ENCODE measurements at places on chromosomes 11 and 22.
A peak's percentile ranks its signal among the peaks of the same experiment; 100 is the strongest.

DNA sequence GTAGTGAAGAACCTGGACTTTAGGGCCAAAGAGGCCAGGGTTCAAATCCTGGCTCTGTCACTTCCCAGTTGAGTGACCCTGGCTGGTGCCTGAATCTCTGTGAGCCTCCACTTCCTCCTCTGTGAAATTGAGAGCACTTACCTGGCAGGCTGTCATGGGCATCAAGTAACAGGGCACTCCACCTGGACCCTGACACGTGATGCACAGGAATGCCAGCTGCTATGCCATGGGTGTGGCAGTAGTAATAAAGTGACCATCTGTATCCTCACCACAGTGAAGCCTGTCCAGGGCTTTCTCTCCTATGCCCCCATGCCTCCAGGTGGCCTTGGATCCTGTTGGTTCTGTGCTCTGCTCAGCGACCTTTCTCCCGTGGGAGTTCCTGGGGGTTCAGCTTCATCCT lies 29.8 kb upstream of the PPP6R3 start:
- no peak for DNase-seq

DNA sequence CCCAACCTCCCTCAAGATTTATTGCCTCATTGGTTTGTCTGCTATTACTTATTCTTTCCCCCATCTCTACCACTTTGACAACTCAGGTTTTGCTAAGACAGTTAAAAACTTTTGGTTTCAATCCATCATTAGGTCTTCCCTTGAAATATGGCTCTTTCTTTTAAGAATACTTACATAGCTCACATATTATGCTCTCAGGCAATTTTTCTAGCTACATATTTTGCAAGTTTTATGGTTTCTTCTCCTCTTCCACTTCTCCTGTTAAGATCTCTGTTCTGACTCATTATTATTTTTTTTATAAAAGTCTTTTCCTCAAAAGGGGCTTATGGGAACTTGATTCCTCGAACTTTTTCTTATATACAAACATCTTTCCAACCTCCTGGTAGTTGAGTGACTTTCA lies 192.4 kb upstream of the MPPED2 start:
- DNase-seq = no peak

GRCh38 chr22:25388415-25388814 lies 169.0 kb downstream of the CRYBB2 start:
- no peak for DNase-seq

DNA sequence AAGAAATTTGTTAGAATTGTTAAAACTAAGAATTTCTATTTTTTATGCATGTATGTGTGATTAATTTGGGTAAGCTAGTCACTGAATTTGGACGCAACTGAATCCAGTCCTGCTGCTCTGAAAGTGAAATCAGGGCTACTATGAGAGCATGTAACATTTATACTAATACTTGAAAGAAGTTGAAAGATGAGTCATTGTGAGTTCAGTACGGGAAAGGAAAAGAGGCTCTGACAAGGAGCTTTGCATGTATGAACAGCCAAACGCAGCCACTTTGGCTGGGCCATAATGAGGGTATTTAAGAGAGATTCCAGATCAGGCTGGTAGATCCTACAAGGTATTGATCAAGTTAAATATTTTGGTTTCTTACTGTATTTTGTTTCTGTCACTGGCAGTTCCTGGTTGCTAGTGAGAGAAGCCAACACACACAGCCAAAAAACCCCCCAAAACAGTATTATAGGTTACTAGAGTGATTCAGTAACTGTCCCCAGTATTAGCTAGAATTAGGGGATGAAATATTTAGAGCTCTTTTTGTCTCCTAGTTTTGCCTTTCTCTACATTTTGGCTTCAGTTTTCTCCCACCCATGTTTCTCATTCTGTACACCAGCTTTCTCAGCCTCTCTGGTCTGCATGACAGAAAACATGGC lies 14.1 kb downstream of the AASDHPPT start:
- DNase-seq = peak; percentile 56

DNA sequence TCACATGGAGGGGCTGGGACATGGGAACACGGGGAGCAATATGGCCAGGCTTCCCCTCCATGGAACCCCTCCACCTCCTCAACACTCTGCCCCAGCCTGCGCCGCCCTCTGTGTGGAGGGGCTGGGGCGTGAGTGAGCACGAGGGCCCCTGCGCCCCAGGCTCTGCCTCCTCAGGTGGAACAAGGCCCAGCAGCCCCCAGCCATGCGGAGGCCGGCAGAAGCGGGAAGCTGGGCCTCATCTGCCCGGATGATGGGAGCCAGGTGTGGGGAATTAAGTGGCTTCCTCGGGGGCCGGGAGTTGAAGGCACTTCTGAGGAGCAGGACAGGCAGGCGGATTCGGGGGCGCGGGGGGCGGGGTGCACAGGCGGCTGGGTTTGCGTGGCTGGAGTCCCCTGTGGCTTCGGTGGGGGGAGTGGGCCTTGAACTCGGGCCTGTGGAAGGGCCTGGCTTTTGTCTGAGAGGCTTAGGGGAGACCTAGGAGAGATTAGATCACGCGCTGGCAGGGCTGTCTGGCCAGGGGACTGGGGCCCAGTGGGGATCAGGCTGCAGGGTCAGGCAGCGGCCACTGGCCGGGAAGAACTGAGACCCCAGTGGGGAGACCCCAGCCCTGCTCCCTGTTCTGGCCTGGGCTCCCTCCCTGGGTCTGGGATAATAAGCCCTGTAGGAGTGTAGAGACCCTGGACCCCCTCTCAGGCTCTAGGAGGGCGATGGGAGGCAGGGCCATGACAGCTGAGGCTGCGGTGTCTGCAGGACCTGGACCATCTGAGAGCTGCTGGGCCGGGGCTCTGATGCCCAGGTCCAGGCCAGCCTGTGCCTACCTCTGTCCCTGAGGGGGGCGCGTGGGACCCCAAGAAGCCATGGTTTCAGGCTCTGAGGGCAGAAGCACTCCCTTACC lies 13.3 kb downstream of the PRR33 start:
- no peak for DNase-seq

GRCh38 chr11:102467080-102467708 lies 14.6 kb upstream of the TMEM123 start:
- DNase-seq = no peak

DNA sequence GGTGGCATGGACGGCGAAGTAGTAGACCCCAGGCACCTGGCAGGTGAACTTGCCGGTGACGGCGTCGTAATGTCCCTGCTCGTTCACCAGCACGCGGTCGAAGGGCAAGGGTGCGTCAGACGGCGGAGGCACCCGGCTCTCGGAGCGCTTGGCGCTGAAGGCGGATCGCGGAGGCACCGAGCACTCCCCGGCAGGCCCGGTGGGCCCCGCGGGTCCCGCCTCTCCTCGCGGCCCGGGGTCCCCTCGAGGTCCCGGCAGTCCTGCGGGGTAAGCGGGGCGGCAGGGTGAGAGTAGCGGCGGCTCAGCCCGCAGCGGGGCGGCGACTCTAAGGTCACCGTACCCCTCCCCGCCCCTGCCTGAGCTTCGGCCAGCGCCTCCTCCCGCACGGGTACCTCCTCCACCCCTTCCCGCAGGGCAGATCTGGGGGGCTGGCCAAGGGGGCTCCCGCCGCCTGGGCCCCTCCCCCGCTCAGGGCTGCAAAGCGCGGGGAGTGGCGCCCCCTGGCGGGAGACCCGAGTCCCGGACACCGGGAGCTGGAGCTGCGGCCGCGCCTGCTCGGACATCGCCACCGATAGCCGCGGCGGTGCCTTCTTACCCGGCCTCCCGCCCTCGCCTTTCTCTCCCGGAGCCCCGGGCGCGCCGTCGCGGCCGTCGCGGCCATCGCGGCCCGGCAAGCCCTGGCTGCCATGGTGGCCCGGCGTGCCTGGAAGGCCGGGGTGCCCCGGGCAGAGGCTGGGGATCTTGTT lies 921 bp downstream of the C1QTNF5 start:
- DNase-seq = no peak

DNA sequence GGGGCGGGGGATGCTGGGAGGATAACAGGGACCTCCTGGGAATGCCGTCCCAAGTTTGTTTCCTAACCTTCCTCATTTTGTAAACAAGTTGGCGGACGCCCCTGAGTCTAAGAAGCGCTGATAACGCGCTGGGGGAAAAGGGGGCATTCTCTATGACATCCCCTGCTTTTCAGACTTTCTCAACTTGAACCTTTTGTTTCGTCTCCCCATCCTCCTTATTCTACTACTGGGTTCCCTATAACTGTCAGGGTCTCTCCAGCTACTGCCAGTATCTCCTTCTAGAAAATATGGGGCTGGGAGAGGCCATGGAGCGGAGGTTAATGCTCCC lies 654 bp downstream of the TMEM86A start:
- no peak for DNase-seq

DNA sequence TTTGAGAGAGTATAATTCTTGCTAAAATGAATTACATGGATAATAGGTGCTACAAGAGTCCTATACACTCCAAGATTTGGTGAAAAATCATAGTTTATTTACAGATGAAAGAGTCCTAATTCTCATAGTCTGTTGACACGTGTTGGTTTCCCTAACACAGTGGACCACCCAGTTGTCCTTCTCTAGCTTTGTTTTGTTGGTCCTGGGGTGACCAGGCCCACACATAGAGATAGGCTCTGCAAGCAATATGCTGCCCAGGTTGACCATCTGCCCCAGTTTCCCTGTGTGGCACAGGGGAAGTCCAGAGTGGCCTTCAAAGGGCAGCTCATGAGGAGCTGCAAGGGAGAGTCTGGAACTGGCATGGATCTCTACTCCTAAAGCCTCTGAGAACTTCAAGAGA lies 184.9 kb downstream of the MAML2 start:
- no peak for DNase-seq

DNA sequence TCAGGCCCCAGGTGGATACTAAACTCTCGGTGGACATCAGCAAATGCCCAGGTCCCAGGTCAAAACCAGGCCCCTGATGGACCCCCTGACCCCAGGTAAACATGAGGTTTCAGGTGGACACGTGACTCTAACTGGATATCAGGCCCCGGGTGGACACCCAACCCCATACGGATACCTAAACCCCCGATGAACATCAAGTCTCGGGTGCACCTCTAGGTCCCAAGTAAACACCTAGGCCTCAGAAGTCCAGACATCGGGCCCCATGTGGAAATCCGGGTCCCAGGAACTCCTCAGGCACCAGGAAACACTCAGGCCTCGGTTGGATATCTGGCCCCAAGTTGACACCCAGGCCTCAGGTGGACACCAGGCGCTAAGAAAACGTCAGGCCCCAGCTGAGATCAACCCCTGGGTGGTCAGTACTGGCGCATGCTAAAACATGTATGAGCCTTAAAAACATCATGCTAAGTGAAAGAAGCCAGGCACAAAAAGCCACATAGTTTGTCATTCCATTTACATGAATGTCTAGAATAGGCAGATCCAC lies 54.4 kb upstream of the SEPTIN5 start:
- DNase-seq = no peak

- no peak for DNase-seq
Observed at GRCh38 chr11:911031-911889, 650 bp upstream of the CHID1 start.

DNA sequence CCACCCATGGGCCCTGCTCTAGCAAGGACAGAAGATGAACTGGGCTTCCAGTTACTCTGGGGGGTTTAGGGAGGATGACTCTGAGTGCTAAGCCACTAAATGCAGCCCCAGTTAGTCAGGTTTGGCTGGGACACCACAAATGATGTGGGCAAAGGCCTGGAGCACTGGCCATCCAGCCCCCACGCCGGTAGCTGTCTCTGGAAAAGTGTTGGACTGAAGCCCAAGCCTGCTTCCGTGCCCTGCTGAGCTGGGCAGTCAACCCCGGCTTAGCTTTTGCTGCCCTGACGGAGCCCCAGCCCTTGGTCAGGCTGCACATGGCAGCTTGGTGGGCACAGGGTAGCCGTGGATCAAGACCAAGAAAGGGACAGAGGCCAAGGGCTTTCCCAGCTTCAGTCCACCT lies 5.7 kb upstream of the GSTP1 start:
- no peak for DNase-seq

- DNase-seq = no peak
Observed at GRCh38 chr11:2198621-2199365, 27.2 kb upstream of the TH start.

GRCh38 chr11:15157181-15157580 lies 42.5 kb downstream of the INSC start:
- no peak for DNase-seq

DNA sequence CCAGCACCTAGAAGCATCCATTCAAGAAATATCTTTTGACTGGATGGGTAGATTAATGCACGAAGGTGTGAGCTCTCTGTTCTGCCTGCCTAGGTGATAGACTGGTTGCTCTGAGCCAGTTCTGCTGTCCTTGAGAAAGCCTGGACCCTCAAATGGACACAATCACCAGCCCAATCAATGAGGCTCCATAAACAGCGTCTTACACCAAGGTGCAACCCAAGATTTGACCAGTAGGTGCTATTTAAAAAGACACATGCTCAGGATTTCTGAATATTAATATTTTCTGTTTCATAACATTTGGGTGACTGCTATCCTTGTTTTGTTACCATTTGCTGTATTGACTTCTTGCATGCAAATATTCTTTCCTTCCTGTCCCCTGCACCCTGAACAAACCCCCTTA lies 39.0 kb downstream of the PAMR1 start:
- DNase-seq = no peak

DNA sequence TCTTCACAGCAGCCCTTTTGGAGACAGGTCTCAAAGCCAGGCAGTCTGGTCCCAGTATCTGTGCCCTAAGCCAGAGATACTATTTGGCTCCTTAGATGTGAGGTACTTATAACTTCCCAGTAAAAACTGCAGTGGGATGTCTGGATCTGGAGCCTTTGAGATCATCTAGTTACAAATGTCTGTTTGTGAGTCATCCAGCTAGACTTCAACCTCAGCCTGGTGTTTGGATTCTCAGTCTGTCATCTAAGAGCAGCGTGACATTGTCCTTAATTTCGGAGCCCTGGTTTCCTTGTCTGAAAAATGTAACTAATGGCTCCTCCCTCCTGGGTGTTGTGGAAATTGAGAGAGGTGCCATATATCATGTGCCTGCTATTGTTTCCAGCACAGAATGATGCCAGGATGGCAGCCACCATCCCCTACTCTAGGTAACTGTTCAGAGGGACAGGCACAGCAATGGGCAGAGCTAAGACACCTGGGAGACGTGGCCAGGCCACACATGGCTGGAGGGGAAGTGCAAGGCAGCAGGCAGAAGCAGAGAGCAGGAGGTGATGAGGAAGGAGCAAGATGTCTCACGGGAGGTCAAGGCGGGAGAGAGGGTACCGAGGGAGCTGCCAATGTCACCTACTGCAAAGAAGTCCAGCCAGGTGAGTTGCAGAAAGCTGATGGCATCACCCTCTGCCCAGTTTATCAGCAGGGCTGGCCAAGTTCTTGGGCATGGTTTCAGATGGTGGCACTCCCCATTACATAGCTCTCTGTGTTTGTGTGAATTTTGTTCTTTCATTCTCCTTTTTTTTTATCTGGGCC lies 20.6 kb upstream of the ST3GAL4 start:
- no peak for DNase-seq

DNA sequence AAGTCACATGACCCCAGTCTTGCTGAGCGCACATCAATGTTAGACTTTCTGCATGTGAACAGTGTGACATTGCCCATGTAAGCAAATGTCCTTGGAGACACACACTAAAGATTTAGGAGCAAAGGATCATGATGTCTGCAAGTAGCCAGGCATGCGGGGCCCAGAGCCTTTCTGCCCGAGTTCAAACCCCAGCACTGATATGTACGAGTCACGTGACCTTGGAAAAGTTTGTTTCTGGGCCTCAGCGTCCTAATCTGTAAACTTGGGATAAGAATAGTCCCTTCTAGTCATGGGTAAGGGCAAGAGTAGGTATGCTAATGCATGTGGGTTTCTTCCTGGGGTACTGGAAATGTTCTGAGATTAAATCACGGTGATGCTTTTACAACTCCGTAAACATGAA lies 16.8 kb upstream of the PGA3 start:
- no peak for DNase-seq

- no peak for DNase-seq
Observed at GRCh38 chr11:36012979-36013378, 69.1 kb downstream of the LDLRAD3 start.

- no peak for DNase-seq
Observed at GRCh38 chr11:115706626-115707135, 202.5 kb upstream of the CADM1 start.

Data from GM12878 (cell line).